ENCODE measurements at places on chromosomes 3 and 15. TPM values are rescaled to one million over a fixed set of nuclear protein-coding genes. Genes with fewer than 3 reads are reported as not detected.

DNA sequence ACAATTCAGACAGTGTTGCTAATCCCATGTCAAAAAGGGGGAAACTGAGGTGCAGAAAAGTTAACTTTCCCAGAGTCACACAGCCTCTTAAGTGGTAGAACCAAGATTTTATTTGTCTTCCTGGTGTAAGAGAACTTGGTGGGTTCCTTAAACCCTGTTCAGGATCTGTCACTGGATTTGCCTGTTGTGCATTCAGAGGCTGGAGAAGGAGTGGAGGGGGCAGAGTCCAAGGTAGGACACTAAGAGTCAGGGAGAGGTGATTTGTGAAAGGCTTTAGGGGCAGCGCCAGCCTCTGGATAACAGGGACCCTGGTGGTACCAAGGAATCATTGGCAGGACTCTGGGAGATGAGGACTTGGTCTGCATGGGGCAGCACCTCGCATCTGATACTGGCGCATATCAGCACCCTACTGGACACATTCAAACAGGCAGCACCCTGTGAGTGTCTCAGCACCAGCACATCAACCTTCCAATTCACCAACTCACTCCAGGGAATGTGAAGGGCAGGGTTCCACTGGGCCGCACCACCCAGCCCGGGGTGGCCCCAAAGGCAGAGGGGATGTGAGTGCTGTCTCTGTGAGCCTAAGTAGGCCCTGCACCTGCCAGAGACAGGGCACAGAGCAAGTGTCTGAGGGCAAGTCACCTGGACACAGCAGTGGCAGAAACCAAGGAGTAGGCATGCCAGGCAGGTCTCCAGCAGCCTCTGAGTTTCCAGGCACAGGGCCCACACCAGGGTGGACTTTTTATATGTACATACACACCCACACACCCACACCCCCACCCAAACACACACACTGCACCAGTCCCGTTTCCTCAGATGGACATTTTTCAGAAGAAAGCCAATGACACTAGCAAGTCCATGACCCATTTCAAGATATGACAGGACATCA lies 71.6 kb downstream of the LIPC start:
- no peak for DNase-seq

DNA sequence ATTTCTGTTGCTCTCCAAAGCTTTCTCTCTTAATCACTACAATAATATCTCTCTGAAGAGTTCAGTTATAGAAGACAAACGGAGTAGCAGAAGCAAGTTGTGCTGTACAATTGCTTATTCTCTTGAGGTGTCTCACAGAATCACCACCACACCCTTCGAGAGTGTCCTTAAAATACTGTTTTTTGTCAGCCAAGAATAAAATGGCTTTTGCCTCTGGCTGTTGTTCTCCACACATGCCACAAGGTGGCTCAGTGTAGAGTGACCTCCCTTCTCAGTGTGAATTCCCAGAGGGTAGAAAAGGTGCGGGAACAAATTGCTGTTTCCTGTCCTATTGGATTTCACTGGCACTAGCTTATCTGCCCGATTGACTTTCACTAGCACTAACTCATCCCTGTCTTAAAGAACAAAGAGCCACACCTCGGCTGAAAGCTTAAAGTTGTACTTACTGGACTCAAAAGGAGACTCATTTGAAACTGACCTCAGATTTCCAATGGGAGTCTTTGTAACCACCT lies 134.2 kb upstream of the SATB1 start:
- DNase-seq = peak; percentile 1

DNA sequence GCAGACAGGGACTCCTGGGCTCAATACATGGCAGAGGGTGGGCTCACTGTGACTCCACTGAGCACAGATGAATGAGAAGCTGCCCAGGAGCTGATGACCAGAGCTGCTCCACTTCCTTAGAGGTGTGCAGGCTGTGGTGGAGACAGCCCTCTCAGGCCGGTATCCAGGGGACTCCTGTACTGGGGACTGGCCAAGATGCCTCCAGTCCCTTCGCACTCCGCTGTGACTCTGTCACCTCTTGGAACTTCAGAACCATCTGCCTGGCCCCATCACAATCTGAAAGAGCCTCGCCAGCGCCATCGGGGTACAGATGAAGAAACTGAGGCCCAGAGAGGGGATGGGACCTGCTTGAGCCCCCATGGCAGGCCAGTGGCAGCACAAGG lies 111.2 kb downstream of the ETFA start:
- DNase-seq = no peak

GRCh38 chr3:126008219-126008618 lies 39.2 kb downstream of the ROPN1B start:
- DNase-seq = no peak

- DNase-seq = no peak
Measured at GRCh38 chr3:166372571-166373106, 535.4 kb upstream of the BCHE start.

DNA sequence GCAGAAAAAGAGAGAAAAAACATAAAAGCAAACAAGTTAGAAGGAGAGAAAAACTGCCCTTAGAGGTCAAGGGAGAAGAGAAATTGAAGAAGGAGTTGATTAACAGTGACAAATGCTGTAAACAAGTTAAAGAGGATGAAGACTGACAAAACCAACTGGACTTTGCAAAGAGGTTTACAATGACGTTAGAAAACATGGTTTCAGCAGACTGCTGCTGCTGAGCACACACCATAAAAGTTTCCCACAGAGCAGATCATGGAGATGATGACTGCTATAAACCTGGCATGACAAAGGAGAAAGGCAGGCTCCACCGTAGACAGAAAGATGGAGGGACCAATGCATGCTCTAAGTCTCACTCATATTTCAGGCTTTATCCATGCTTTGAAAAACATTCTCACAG lies 78.7 kb downstream of the POLQ start:
- DNase-seq = no peak

SLC9C1 gene
- total RNA-seq = under 0.01 TPM

CLDN16 gene
- not detected for total RNA-seq

IL17RB gene
- total RNA-seq = 0.13 TPM

FETUB gene
- total RNA-seq = not detected

All from dermis microvascular lymphatic vessel endothelial cell (primary cell).